Prostate gland (tissue), 2 donors: ENCODE measurements at places on chromosomes 1 and 21. TPM values are rescaled to one million over a fixed set of nuclear protein-coding genes. Genes with fewer than 3 reads are reported as not detected.

GRCh38 chr1:58934706-58935105 lies 150.9 kb upstream of the JUN start:
- DNase-seq = no peak

Gene AADACL4
- not detected for total RNA-seq

Gene PHF13
- total RNA-seq = 13.8 TPM

Gene INSRR
- 0.18 TPM for total RNA-seq

DNA sequence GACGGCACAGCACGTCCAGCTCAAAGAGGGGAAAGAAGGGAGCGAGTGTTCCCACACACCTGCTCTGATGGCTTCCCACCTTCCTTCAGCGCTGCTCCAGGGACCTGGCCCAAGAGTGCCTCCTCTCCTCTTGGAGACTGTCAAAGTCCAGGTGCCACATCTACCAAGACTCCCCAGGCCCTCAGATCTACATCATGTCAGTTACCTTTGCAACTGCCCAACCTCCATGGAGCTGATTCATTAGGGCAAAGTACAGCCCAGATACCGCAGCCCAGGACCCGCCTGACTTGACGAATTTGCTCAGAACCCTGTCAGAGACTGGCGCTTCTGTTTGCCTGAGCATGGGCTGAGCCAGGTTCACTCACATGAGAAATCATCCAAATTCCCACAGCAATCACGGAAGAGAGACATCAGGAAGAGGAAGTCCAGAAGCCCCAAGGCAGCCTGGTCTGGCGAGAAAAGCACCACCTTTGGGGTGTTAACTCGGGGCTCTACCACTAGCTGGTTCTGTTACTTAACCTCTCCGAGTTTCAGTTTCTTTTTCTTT lies at the start of gene SEC16B:
Gene SEC16B, minus strand, starts transcription at position 234 of the 547 bp plus-strand sequence. CDS start 2,077 bp downstream, outside the sequence.
- no peak for DNase-seq

DNA sequence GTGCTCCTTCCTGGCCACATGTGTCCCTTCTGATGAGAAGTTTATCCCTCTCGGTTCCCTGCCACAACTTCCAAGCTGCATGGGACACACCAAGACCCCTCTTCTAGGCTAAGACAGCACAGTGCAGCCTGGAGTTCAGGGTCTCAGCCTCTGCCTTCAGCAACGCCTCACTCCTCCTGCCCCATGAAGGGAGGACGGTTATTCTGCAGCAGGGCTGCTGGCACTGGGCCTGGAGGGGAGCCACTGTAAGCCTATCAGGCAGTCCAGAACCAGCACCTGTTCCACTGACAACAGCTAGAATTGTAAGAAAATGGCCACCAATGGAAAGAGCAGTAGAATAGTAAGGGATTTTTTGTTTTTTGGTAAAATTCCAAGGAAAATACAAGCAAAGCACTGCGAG lies 72.3 kb downstream of the GALNT2 start:
- no peak for DNase-seq

DNA sequence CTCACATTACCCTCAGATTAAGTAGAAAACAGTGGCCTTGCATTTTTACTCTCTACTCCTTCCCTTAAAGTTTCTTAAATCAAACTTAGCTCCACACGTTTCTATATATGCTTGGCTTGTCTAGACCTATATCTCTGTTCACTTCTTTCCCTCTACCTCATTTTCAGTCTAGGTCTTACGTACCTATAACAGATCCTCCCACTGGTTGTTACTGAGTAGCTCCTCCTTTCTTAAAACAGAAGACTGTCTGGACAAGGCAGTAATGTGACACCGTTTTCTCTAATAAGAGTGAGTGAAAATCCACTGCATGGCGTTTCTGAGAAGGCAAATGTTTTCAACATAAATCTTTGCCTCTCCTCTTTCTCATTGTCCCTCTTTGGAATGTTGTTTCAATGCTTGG lies 211.7 kb upstream of the POGK start:
- no peak for DNase-seq

GRCh38 chr1:236844499-236845271 lies 49.6 kb downstream of the MTR start:
- no peak for DNase-seq

Gene KIF21B
- total RNA-seq = 10.5 TPM

GRCh38 chr1:119676571-119677206 lies 28.6 kb upstream of the ZNF697 start:
- DNase-seq = no peak

DNA sequence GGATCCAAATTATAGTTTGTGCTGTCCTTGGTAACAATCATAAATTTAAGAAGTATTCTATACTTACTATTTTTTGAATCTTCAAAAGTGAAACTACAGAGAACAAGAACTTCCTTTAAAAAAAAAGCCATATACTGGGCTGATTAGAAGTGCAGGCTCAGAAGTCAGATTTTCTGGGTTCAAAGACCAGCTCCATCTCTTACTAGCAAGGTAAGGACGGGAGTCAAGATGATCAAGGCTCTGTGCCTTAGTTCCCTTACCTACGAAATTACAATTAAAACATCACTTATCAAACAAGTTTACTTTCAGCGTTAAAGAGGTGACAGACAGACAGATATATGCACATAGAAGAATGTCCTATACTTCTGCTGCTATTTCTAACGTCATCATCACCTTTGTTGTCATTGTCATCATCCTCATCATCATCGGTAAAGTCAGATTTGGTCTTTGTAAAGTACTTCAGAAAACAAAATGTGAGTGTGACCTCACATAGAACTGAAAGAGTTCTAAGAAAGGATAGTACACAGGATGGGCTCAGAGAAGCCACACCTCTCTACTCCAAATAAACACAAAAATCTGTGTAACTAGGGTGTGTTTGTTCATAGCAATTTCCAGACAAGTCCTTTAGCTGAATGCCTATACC lies 178.7 kb downstream of the VAV3 start:
- DNase-seq = no peak

GRCh38 chr1:20993716-20994575 lies 182.8 kb downstream of the EIF4G3 start:
- no peak for DNase-seq

Gene KTI12
- total RNA-seq = 9.2 TPM

Gene TMPRSS3
- total RNA-seq = 0.34 TPM

Gene LDLRAD1
- 0.55 TPM for total RNA-seq

GRCh38 chr1:89286549-89287180 lies 14.0 kb upstream of the GBP5 start:
- DNase-seq = no peak

- DNase-seq = no peak
Observed at GRCh38 chr1:232481091-232481490, 148.8 kb downstream of the SIPA1L2 start.

DNA sequence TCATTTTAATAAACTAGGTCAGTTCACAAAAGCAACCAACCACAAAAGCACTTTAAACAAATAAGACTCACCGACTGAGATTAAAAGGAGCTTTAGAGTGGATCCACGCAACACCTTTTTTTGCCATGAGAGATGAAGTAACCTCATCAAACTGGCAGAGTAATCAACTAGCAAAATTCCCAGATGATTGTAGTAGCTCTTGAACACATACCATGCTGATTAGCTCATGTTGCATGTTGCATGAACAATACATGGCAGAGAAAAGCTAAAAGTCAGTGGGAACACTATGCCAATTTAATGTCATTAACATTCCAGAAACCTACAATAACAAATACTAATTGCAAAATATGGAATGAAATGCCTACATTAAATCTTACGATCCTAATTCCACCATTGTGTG lies 4.1 kb downstream of the WARS2 start:
- no peak for DNase-seq

Gene KRTAP21-2
- not detected for total RNA-seq

GRCh38 chr1:43321331-43321891 lies 16.2 kb upstream of the MPL start:
- DNase-seq = no peak

DNA sequence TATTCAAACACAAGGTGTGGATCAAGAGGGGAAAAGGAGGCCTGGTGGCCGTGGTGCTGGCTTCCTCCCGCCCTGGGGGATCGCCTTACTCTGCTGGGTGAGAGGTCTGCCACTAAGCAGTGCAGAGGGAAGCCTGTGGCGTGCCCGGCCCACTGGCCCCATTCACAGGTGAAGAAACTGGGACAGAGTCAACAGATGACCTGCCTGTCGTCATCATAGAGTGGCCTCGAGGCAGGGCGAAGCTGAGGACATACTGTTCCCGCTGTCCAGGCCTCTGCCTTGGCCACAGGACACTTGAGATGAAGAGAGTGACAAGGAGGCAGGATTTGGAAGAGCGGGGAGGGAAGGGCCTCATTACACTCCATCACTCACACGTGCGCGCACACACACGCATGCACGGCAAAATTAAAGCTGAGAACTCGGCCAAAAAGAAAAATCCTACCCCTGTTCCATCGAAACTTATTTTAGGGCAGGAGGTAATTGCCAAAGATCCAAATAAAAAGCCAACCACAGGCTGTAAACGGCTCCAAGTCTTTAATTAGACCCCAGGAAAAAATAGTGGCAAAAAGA lies 50.5 kb downstream of the CASZ1 start:
- DNase-seq = peak; percentile 38

- DNase-seq = no peak
Observed at GRCh38 chr21:37936010-37936785, 19.9 kb upstream of the KCNJ6 start.

Gene MTFR1L
- 82.2 TPM for total RNA-seq

GRCh38 chr1:224696021-224696420 lies 79.9 kb downstream of the CNIH3 start:
- DNase-seq = no peak

GRCh38 chr1:206538901-206539640 lies 31.7 kb downstream of the RASSF5 start:
- no peak for DNase-seq

DNA sequence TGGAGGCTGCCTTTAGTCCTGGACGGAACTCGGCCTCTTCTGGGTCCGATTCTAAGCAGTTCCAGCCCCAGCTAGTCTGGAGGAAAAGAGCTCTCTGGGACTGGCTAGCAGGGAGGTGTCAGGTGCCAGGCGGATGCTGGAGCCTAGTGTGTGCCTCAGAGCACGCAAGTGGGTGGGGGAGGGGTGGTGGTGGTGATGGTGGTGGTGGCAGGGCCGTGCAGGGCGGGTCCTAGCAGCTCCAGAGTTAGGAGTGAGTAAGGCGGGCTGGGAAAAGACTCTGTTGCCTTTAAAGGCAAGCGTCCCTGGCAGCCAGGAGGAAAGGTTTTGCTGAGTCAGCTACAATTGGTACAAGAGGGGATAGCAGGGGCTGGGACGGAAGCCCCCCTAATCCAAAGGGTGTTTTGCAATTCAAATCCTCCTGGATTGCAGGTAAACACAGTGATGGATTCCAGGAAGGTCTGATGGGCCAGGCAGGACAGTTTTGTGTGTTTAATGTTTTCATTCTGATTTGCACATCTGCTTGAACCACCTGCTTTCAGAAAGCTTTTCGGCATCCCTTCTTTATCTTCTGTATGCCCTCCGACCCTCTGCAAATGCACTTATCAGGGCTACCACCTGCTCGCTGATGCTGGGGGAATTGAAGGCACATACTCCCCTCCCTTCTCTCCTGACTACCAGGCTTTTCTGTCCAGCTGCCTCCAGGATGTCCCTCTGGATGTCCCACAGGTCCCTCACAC lies 4.1 kb upstream of the SLC2A1 start:
- no peak for DNase-seq

Gene C1orf185
- not detected for total RNA-seq

Gene TPR
- total RNA-seq = 46.7 TPM
